D721Med (cell line): ENCODE measurements at places on chromosomes 5 and 9.

DNA sequence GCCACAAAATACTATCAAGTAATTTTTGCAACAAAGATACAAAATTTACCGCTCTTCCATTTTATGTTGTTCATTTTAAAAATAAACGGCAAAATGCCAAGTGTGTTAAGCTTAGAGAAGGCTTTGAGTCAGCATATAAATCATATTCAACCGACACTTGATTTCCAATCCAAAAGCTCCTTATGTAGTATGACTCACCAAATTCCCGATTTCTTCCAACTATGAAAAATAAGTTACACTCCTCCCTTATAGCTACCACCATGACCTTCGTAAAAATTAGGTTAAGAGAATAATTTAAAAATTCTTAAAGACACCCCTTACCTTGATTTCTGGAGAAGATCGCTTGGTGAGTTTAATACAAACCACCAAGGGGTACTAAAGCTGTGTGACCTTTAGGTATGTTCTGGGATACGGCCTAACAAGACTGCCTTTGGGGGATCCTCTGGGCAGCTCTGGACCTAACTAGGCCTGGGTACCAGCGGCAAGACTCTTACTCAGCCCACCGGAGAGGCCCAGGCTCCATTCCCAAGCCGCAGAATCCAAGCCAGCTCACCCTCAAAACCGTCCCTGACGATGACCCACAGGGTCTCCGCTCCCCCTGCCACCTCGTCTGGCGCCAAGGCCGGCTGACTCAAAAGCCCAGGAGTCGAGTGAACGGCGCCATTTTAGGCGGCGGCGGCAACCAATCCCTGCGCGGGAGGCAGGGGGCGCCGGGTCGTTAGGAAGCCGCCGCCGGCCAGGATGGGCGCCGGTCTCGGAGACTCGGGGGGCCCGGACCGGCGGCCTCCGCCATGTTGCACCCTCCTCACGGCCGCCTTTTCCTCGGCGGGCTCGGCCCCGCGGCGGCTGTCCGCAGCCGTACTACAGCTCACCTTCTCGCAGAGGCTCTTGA, 739 bp downstream of the PPP2CA start:
- no peak for DNase-seq

DNA sequence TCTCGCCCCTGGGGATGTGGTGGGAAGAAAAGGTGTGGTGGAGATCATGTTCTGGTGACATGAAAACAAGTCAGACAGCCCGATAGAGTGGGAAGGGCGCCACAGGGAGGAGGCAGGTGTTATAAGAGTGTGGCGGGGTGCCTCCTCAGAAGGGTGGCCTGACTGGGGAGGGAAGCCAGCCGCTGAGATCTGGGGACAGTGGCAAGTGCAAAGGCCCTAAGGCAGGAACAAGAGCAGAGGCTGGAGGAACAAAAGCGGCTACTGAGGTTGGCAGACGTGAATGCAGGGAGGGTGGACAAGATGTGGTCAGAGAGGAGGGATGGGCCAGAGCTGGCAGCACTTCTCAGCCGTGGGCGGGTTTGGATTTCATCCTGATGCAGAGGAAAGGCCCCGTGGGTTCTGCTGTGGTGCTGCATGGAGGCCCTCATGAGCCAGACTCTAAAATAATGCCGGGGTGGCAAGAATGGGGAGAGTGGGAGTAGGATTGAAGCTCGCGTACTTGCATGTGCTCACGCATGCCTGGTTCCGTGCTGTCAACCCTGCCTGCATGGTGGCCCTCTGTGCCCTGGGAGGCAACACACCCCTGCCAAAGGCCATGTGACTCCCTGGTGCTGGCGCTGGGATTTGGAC, 89.2 kb downstream of the MVB12B start:
- no peak for DNase-seq

- no peak for DNase-seq
Measured at GRCh38 chr9:98784831-98785806, 11.2 kb downstream of the ANKS6 start.

DNA sequence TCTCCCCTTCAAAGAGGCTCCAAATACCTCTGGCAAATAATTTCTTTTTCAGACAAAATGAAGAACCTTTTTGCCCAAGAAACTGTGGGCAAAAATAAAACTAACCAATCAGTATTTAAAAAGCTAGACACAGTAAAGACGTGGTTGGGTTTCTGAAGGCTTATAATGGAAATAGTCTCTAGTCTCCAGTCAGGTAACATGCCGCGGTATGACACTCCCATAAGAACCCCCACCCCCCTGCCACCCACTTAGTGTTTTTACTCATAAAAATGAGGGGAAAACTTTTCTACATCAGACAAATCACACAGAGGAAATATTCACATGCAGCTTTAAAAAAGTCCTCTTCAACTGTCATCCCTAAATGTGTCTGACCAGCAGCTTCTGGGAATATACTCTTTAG, 105.3 kb downstream of the THBS4 start:
- DNase-seq, result no peak

DNA sequence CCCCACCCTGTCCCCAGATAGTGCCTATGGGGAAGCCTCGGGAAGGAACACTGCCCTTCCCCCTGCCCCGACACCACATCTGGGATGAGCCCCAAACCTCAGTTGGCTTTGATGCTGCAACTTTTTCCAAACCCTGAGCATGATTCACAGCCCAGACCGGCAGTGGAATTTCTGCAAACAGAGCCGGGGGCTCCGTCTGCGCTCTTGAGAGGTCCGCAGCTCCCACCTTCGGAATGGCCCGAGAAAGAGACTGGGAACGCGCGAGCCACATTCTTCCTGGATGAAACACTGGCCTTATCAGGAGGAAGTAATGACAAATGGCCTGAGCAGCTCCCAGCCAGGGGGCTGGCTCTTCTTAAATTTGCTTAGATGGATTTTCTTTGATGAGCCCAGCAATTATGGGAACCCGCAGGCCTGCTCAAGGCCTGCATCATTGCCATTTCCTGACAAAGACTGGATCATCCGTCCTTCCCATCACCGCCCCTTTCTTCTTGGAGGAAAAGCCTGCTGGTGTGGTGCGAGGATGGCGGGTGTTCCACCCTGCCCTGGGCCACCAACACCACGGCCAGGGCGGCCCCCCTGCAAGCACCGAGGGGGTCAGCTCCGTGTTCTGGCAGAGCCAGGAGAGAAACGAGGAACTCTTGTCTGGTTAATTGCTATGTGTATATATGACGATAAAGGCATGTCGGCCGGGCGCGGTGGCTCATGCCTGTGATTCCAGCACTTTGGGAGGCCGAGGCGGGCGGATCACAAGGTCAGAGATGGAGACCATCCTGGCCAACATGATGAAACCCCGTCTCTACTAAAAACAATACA, 38.8 kb upstream of the COL5A1 start:
- DNase-seq, result no peak

GRCh38 chr9:31597977-31598376, 786.5 kb upstream of the ACO1 start:
- no peak for DNase-seq
